ENCODE measurements at places on chromosomes 7 and 10.

- no peak for DNase-seq
Measured at GRCh38 chr7:154566877-154567276, 436.0 kb downstream of the PAXIP1 start.

GRCh38 chr7:8831376-8831775 lies 398.0 kb downstream of the NXPH1 start:
- no peak for DNase-seq

- DNase-seq: no peak
Measured at GRCh38 chr10:118210276-118210675, 131.8 kb downstream of the FAM204A start.

- no peak for DNase-seq
Measured at GRCh38 chr10:119616882-119617570, 20.3 kb upstream of the TIAL1 start.

GRCh38 chr7:45163692-45164052 lies 6.1 kb downstream of the RAMP3 start:
- DNase-seq: peak; percentile 40

DNA sequence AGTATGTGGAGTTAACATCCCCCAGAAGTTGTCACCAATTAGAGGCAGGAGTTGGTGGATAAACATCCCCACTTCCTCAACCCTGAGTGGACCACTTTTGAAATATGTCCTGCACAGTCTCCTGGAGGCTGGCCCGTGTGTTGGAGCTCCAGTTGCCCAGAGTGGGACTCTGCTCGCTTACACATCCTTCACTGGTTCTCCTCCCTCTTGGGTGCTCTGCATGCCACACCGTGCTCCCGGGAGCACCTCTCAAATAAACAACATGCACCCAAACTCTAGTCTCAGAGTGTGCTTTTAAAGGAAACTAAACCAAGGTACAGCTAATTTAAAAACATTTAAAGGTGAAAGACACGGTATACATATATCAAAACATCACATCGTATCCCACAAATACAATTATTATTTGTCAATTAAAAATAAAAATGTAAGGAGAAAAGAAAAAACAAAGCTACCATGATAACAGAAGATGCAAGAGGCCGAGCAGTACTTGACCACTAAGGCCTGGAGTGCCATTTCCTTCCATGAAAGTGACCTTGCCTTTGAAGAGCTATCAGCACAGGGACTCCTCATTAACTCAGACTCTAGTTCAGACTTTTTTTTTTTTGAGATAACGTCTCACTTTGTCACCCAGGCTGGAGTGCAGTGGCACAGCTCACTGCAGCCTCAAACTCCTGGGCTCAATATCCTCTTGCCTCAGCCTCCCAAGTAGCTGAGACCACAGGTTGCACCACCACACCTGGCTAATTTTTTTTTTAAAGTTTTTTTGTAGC lies 47.8 kb upstream of the SAMD8 start:
- no peak for DNase-seq

DNA sequence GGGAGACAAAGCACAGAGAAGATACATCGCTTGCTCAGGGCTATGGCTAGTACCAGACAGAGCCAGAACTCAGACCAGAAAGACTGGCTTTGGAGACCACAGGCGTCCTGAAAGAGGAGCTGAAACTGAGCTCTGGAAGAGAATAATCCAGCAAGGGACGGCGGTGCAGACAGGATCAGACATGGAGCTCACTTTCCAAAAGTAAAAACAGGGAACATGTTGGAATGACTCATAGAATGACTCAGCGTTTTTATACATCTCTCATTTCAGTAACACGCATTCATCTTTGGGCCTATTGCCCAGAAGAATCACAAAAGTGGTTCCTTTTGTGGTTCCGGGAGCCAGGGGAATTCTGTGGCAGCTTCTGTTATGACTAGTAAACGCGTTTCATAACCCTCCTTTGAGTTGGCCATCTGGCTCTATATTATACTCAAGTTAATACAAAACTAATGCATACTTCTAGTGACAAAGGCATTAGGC lies 37.2 kb downstream of the PLEKHS1 start:
- peak; percentile 62 for DNase-seq

DNA sequence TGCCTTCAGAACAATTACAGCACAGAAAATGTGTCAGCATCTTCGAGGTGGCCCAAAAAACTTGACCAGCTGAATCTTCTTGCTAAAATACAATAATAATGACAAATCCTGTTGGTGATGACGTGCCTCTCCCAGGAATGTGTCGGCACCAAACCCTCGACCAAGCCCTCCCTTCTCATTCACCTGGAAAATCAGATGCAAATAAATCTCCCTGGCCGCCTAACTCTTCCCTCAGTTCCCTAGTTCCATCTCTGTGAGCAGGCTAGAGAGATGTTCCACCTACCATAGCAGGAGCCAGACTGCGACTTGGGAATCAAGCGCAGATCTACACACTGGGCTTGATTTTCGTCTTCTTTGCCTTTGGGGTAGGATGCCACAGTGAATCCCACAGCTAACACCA lies 4.1 kb downstream of the PRSS1 start:
- DNase-seq: no peak

- no peak for DNase-seq
Measured at GRCh38 chr7:109864230-109864629, 1226.7 kb upstream of the LRRN3 start.

DNA sequence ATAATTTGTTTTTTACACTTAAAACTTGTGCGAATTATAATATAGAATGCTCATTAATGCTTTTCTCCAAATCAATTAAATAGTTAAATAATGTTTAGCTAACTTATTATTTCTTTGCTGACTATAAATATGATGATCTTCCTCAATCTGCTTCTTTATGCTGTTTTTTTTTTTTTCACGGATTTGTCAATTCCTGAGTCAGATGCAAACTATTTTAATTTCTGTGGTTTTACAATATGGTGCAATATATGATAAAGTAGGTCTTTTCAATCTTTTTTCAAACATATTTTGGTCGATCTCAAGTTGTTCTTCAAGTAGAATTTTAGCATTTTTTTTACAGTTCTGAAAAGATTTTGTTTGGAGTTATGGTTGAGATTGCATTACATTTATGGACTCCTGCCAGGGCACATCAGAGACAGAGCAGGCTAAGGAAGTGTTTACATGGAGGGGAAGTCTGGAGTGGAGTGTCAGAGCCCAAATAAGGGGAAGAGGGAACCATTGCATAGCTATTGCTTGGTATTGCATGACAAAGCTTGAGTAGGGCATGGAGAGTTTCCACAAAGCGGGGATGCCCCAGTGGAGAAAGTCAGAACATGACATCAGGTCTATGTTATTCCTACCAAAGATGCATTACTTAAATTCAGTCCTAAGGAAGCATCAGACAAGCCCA lies 204.4 kb downstream of the OTUD1 start:
- peak; percentile 48 for DNase-seq

- DNase-seq: no peak
Measured at GRCh38 chr10:28669227-28670173, 7.8 kb upstream of the BAMBI start.

DNA sequence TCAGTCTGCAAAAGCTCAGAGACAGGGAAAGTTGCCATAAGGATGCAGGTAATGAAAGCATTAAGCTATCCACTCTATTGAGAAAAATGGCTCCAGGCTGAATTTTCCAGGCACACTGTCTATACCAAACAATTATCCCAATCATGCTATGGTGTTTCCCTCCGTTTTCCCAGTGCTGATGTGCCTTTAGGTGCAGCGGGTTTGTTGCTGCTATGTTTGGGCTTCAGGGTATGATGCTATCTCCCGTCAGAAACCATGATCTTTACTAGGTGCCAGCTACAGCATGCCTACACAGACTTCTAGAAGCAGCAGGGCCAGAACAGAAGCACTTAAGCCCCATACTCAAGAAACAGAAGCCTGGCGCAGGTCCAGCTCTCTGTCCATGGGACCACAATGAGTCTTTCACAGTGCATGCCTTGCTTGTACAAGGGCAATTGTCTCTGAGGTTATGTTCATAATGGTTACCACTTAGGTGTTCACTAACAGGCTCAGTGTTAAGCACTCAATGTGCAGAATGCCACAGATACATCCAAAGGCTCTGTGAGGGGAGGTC lies 19.4 kb downstream of the STEAP1B start:
- DNase-seq: no peak
